ENCODE measurements at places on chromosomes 7 and 10. TPM values are rescaled to one million over a fixed set of nuclear protein-coding genes. Genes with fewer than 3 reads are reported as not detected.

DNA sequence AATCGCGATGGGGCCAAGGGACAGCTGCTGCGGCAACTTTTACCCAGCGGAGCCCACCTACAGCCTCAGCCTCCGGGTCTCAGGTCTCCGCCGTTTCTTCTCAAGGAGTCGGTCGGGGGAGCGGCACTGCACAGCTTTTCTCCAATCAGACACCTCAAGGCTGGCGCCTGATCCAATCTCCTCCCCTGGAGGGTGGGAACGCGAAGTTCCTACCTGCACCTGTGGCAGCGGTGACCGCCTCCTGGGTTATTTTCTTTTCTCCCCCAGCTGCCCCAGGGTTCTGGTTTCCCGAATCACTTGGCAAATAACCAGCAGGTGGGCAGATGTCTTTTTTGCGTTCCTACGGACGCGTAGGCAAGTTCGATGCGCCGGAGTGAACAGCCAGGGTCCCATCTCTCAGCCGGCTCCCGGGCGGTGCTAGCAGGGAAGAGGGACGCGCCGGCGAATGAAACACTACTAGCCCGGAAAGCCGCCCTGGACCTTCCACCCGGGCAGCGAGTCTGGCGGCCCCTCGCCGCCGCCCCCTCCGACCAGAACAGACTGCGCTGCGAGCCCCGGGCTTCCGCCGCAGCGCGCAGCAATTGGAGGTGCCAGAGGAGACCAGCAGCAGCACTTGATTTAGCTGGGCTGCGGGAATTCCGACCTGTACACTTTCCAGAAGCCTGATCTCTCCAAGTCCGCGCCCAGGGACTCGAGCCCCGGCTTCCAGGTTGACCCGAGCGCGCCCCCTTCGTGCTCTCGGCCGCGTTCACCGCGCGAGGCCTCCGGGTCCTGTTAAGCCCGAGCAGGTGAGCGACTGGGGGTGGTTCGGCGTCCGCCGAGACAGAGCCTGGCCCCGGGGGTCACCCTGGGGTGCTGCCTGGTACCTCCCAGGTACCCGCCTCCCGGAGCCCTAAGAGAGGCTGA is at the start of gene PRR15:
Gene PRR15, plus strand, starts transcription at position 246 of the 906 bp plus-strand sequence. CDS start 2,495 bp downstream, outside the sequence.
- peak within 1 kb of the TSS; percentile 54 for H3K4me3 ChIP-seq
- H3K27ac ChIP-seq = no peak within 1 kb of the TSS
- H3K36me3 ChIP-seq = no peaks in the 10 kb centered on the region
- peak; percentile 40 for DNase-seq
- H3K27me3 ChIP-seq = peaks cover 65% of the 10 kb centered on the region

DNA sequence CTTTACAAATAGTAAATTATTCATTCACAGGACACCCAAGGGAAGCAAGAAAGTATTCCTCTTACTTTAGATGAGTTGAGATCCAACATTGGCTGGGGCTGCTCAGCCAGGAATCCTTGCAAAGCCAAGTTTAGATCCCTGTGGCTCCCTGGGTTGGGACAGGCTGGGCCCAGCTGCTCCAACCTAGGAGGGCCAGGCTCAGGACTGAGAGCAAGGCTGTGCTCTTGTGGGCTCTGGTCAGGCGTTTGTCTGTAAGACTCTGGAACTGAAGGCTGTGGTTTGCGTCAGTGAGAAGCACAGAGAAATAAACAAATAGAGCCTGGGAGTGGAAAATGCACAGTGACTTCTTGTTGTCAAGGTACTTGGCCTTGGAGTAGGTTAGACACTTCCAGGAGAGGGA is 53.2 kb upstream of the TMEM273 start:
- no peaks in the 10 kb centered on the region for H3K27me3 ChIP-seq
- no peak overlapping the region for H3K4me3 ChIP-seq
- no peak for DNase-seq

DNA sequence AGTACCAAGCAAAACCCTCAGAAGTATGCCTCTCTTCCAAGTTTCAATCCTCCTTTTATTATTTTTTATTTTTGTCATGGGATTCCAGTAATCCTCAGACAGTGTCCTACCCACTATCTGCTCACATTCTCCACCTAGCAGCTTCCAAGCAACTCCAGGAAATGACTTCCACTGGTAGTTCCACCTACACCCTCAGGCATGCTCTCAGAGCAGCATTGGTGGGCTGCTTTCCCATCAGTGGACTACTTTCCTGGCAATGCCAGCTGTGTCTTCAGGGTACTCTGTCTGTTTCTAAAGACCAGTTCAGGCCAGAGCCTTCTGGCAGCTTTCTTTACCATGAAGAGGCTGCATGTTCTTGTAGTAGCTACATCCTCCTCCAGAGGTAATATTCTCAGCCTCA is 244.0 kb downstream of the HGF start:
- no peaks in the 10 kb centered on the region for H3K4me1 ChIP-seq
- no peak for DNase-seq
- no peak overlapping the region for H3K27ac ChIP-seq
- no peak overlapping the region for H3K4me3 ChIP-seq
- H3K36me3 ChIP-seq = no peaks in the 10 kb centered on the region

DNA sequence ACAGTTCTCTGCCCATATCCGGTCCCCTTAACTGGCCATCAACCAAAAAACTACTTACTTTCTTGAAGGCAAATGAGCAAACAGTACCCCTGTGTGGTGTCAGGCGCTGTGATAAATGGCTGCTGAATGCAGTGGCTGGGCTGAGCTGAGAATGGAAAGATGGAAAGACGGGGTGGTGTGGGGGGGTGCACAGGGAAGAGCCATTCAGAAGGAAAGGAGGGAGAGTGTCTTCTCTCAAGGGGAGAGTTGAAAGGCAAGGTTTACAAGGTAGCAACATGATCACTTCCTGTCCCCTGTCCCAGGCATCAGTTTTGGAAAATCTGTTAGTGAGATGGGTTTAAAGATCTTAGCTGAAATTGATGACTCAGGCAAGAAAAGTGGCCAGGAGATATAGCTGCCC is 22.5 kb downstream of the EMX2 start:
- no peak for DNase-seq
- no peaks in the 10 kb centered on the region for H3K4me1 ChIP-seq
- H3K27me3 ChIP-seq = peaks cover 68% of the 10 kb centered on the region
- H3K27ac ChIP-seq = no peak overlapping the region
- no peaks in the 10 kb centered on the region for H3K36me3 ChIP-seq

GRCh38 chr10:121452581-121452980 is 145.7 kb downstream of the FGFR2 start:
- H3K36me3 ChIP-seq = no peaks in the 10 kb centered on the region
- no peak overlapping the region for H3K27ac ChIP-seq
- no peak for DNase-seq

DNA sequence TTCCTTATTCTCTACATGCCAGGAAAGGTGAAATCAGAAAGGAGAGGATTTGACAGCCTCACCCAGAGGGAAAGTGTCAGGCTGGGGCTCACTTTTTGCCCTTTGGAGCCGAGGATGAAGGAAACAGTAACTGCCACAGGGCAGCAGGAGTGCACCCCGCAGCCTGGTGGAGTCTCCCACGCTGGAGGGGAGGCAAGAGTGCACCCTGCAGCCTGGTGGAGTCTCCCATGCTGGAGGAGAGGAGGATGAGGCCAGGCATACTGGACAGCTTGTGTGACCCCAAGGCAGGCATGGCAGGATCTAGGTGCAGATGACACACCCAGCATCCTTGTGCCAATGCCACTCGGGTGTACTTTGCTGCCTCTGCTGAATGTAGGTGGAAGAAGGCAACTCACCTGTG is 484.0 kb downstream of the DNAJB6 start:
- H3K27ac ChIP-seq = no peak overlapping the region
- H3K36me3 ChIP-seq = no peaks in the 10 kb centered on the region
- H3K4me1 ChIP-seq = no peaks in the 10 kb centered on the region
- H3K27me3 ChIP-seq = no peaks in the 10 kb centered on the region

GRCh38 chr7:78528964-78529363 is 730.4 kb downstream of the PHTF2 start:
- no peaks in the 10 kb centered on the region for H3K27me3 ChIP-seq
- no peaks in the 10 kb centered on the region for H3K36me3 ChIP-seq
- no peak overlapping the region for H3K4me3 ChIP-seq
- H3K27ac ChIP-seq = no peak overlapping the region
- no peak for DNase-seq

GRCh38 chr10:91313796-91314485 is 93.5 kb downstream of the PCGF5 start:
- no peaks in the 10 kb centered on the region for H3K36me3 ChIP-seq
- H3K27me3 ChIP-seq = peaks cover 26% of the 10 kb centered on the region
- H3K27ac ChIP-seq = no peak overlapping the region
- no peaks in the 10 kb centered on the region for H3K4me1 ChIP-seq
- H3K4me3 ChIP-seq = no peak overlapping the region

- H3K4me3 ChIP-seq = no peak overlapping the region
- peak; percentile 43 for DNase-seq
- no peak overlapping the region for H3K27ac ChIP-seq
- H3K36me3 ChIP-seq = no peaks in the 10 kb centered on the region
- no peaks in the 10 kb centered on the region for H3K4me1 ChIP-seq
Measured at GRCh38 chr10:80684259-80684658, 146.6 kb downstream of the SH2D4B start.

- H3K36me3 ChIP-seq = no peaks in the 10 kb centered on the region
- no peaks in the 10 kb centered on the region for H3K4me1 ChIP-seq
- no peak for DNase-seq
- H3K27ac ChIP-seq = no peak overlapping the region
Measured at GRCh38 chr10:10418387-10418786, 599.3 kb upstream of the CELF2 start.

GRCh38 chr7:882336-883035 is 6.1 kb downstream of the GET4 start:
- H3K4me1 ChIP-seq = peaks cover 5% of the 10 kb centered on the region
- H3K27ac ChIP-seq = no peak overlapping the region
- DNase-seq = no peak
- H3K4me3 ChIP-seq = no peak overlapping the region

DNA sequence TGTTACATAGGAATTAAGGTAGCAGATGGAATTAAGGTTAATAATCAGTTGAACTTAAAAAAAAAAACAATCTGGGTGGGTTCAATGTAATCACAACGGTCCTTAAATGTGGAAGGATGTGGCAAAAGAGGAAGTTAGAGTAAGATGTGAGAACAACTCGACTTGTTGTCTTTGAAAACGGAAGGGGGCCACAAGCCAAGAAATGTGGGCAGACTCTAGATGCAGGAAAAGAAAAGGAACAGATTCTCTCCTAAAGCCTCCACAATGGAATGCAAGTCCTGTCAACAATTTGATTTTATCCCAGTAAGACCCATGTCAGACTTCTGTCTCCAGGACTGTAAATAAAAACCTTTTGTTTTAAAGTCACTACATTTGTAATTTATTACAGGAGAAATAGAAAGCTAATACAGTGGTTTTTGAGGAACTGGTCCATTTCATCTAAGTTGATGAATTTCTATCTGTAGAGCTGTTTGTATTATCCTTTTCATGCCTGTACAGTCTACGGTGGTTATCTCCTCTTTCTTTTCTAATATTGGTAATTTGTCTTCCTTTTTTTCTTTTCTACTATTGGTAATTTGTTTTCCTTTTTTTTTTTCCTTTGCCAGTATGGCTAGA is 8.6 kb downstream of the MCMBP start:
- DNase-seq = no peak
- no peak overlapping the region for H3K27ac ChIP-seq
- no peaks in the 10 kb centered on the region for H3K27me3 ChIP-seq
- H3K4me3 ChIP-seq = no peak overlapping the region
- no peaks in the 10 kb centered on the region for H3K36me3 ChIP-seq
- H3K4me1 ChIP-seq = no peaks in the 10 kb centered on the region

- H3K4me3 ChIP-seq = no peak overlapping the region
- no peaks in the 10 kb centered on the region for H3K27me3 ChIP-seq
- no peaks in the 10 kb centered on the region for H3K4me1 ChIP-seq
- no peak for DNase-seq
- no peak overlapping the region for H3K27ac ChIP-seq
Measured at GRCh38 chr7:149586646-149587645, 89.3 kb upstream of the ZNF746 start.

GRCh38 chr7:26437003-26437532 is 145.4 kb downstream of the SNX10 start:
- no peak for DNase-seq
- no peaks in the 10 kb centered on the region for H3K36me3 ChIP-seq
- H3K4me1 ChIP-seq = peaks cover 23% of the 10 kb centered on the region
- no peaks in the 10 kb centered on the region for H3K27me3 ChIP-seq
- no peak overlapping the region for H3K4me3 ChIP-seq
- H3K27ac ChIP-seq = no peak overlapping the region

DNA sequence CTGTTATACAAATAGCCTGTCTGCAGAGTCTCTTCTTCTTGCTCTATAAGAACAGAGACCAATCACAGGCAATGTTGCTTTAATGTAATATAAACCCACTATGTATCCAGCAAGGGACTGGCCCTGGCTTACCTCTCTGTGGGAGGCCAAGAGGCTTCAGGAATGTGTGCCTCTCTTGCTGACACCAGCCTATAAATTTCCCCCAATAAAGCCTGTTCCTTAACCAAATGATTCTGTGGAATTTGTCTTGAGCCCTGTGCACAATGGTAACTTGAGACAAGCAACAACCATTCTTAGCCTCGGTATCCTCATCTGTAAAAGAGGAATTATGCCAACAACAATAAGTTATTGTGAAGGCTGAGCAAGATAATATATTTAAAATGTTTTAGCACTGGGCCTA is 563.7 kb downstream of the GRM8 start:
- no peaks in the 10 kb centered on the region for H3K4me1 ChIP-seq
- H3K27ac ChIP-seq = no peak overlapping the region
- no peaks in the 10 kb centered on the region for H3K27me3 ChIP-seq
- H3K4me3 ChIP-seq = no peak overlapping the region

GRCh38 chr7:48087349-48087748 is 1.7 kb upstream of the UPP1 start:
- DNase-seq = peak; percentile 78
- H3K27me3 ChIP-seq = peaks cover 3% of the 10 kb centered on the region
- no peak overlapping the region for H3K27ac ChIP-seq

GRCh38 chr7:38929460-38930171 is 20.6 kb upstream of the VPS41 start:
- no peaks in the 10 kb centered on the region for H3K36me3 ChIP-seq
- no peak overlapping the region for H3K4me3 ChIP-seq
- DNase-seq = peak; percentile 14
- H3K27ac ChIP-seq = peak overlapping the region; percentile 46
- no peaks in the 10 kb centered on the region for H3K27me3 ChIP-seq

GRCh38 chr7:72413886-72414285 is 1.7 kb upstream of the CALN1 start:
- H3K4me3 ChIP-seq = no peak overlapping the region
- no peaks in the 10 kb centered on the region for H3K36me3 ChIP-seq
- H3K4me1 ChIP-seq = no peaks in the 10 kb centered on the region
- no peak overlapping the region for H3K27ac ChIP-seq
- H3K27me3 ChIP-seq = no peaks in the 10 kb centered on the region
- DNase-seq = no peak

GRCh38 chr10:130921911-130922440 is 389.5 kb downstream of the TCERG1L start:
- no peaks in the 10 kb centered on the region for H3K36me3 ChIP-seq
- H3K27me3 ChIP-seq = no peaks in the 10 kb centered on the region
- H3K27ac ChIP-seq = no peak overlapping the region
- no peak for DNase-seq
- H3K4me1 ChIP-seq = no peaks in the 10 kb centered on the region
- no peak overlapping the region for H3K4me3 ChIP-seq

- no peak overlapping the region for H3K4me3 ChIP-seq
- H3K27ac ChIP-seq = no peak overlapping the region
- DNase-seq = no peak
- H3K4me1 ChIP-seq = no peaks in the 10 kb centered on the region
- H3K27me3 ChIP-seq = no peaks in the 10 kb centered on the region
Measured at GRCh38 chr10:16995867-16996529, 133.6 kb downstream of the CUBN start.

Gene SLC39A12
- total RNA-seq = 0.21 TPM

Gene NUB1
- 31.4 TPM for total RNA-seq

Gene CLEC2L
- 0.18 TPM for total RNA-seq

Gene ATP6V0A4
- total RNA-seq = 0.28 TPM

Gene GHRHR
- total RNA-seq = not detected

Gene ADK
- total RNA-seq = 24.8 TPM

Gene ABCB4
- 1.0 TPM for total RNA-seq

Gene ACBD7
- 4.2 TPM for total RNA-seq

Gene KAZALD1
- 52.9 TPM for total RNA-seq

Gene MUC3A
- total RNA-seq = not detected

Gene GIMAP7
- total RNA-seq = not detected

Gene VWDE
- 46.3 TPM for total RNA-seq

Measured in cardiac muscle cell (in vitro differentiated cells and primary cell).